ENCODE measurements at places on chromosomes 2 and 18. TPM values are rescaled to one million over a fixed set of nuclear protein-coding genes. Genes with fewer than 3 reads are reported as not detected.

GRCh38 chr2:184530239-184530638 is 68.1 kb upstream of the ZNF804A start:
- no peak for DNase-seq
- no peak overlapping the region for H3K4me3 ChIP-seq
- H3K27ac ChIP-seq = no peak overlapping the region

Gene TRIP12
- polyA plus RNA-seq = 18.6 TPM

Gene UBXN4
- 39.7 TPM for polyA plus RNA-seq

- H3K4me1 ChIP-seq = no peaks in the 10 kb centered on the region
- H3K36me3 ChIP-seq = no peaks in the 10 kb centered on the region
- peak; percentile 9 for DNase-seq
Observed at GRCh38 chr2:56474412-56475158, 290.8 kb downstream of the CCDC85A start.

DNA sequence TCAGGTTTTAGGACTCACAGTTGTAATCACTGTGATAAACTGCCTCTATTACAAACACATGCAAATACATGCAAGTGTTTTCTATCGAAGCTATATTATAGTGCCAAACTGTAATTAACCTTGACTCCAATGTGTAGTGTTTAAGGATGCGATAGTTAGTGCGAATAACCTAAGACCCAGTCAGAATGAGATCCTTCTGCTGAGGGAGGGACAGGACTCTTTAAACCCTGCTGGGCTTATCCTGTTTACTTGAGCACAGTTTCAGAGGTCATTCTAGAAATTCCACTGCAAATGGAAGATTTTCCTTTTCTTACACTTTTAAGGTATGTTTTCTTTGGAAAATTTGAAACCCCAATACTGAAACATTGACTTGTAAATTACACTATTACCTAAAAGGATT is 68.2 kb downstream of the CALCRL start:
- H3K4me1 ChIP-seq = no peaks in the 10 kb centered on the region
- no peaks in the 10 kb centered on the region for H3K36me3 ChIP-seq
- H3K4me3 ChIP-seq = no peak overlapping the region
- no peaks in the 10 kb centered on the region for H3K27me3 ChIP-seq
- no peak for DNase-seq

GRCh38 chr2:26382564-26382963 is 19.2 kb upstream of the DRC1 start:
- no peak overlapping the region for H3K4me3 ChIP-seq
- no peak for DNase-seq
- peaks cover 6% of the 10 kb centered on the region for H3K36me3 ChIP-seq
- H3K27me3 ChIP-seq = no peaks in the 10 kb centered on the region
- no peaks in the 10 kb centered on the region for H3K4me1 ChIP-seq

DNA sequence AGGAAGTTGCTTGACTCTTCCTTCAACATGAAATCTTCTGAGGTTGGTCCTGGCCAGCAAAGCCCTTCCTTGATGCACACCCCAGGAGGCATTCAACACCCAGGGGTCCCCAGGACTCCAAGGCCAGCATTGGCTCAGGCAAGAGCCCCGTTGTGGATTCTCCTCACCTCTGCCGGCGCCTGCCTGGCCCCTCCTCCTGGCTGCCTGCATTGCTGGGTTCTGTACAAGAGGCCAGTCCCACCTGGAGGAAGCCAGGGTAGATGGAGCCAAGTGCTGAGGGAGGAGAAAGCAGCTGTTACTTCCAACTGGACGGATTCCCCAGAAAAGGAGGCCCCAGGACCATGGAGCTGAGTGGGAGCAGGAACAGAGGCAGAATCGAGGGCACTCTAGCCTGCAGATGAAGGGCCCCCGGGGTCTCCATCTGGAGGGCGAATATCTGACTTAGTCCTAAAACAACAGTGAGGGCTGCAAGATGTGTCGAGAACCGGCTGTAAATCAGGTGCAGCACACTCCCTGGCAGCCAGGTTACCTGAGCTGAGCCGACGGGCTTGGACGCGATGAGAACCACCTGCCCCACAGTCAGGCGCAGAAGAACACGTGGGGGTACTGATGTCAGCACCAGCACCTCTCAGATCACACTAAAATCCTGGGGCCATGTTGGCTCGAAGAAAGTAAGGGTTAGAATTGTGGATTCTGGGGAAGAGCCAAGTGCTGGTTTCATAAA is 399.6 kb upstream of the SALL3 start:
- DNase-seq = no peak
- no peak overlapping the region for H3K4me3 ChIP-seq
- H3K27me3 ChIP-seq = no peaks in the 10 kb centered on the region
- H3K4me1 ChIP-seq = no peaks in the 10 kb centered on the region
- no peaks in the 10 kb centered on the region for H3K36me3 ChIP-seq

GRCh38 chr2:127051116-127052056 is 55.6 kb downstream of the BIN1 start:
- H3K27ac ChIP-seq = no peak overlapping the region
- no peaks in the 10 kb centered on the region for H3K27me3 ChIP-seq
- H3K36me3 ChIP-seq = peaks cover 16% of the 10 kb centered on the region
- no peaks in the 10 kb centered on the region for H3K4me1 ChIP-seq
- H3K4me3 ChIP-seq = no peak overlapping the region

Gene C1GALT1C1L
- polyA plus RNA-seq = 0.39 TPM

Gene LYG1
- polyA plus RNA-seq = 1.2 TPM

GRCh38 chr2:212124598-212124997 is 414.0 kb downstream of the ERBB4 start:
- H3K27me3 ChIP-seq = no peaks in the 10 kb centered on the region
- H3K4me3 ChIP-seq = no peak overlapping the region
- H3K36me3 ChIP-seq = no peaks in the 10 kb centered on the region
- no peaks in the 10 kb centered on the region for H3K4me1 ChIP-seq
- no peak overlapping the region for H3K27ac ChIP-seq

DNA sequence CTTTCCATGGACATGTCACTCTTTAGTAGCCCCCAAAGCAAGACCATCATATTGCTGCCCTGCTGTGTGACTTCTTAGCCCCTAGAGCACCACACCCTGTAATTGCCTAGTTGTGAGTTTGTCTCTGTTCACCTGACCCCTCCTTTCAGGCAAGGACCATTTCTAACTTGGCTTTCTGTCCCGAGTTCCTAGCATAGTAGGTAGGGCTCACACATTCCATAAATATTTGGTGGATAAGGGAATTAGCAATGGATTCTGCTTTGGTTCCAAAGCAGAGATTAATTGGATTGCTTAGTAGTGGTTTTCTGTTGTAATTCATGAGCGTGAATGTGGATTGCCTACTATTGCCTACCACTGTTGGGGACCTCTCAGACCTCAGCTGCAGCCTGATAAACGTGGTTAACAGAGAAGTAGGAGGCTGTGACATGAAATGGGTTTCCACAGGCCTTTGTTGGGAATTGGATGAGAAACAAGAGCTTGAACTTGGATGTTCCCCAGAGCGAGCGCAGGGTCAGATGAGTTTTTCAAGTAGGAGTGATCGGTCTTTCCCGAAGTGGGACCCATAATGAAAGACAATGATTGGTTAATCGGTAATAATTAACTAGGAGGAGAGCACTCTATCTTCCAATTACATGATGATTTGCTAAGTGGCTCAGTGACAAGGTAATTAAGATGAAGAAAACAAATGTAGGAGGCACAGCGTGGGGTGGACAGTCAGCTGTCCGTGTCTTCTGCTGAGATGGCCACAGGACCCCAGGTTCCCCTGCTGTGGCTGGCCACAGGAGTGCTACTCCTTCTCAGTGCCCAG is 13.4 kb upstream of the UGT1A1 start:
- H3K36me3 ChIP-seq = no peaks in the 10 kb centered on the region
- no peaks in the 10 kb centered on the region for H3K4me1 ChIP-seq
- no peaks in the 10 kb centered on the region for H3K27me3 ChIP-seq
- no peak overlapping the region for H3K27ac ChIP-seq
- no peak for DNase-seq

Gene ANKRD30B
- polyA plus RNA-seq = not detected

GRCh38 chr2:160570376-160570775 is 76.8 kb upstream of the RBMS1 start:
- no peaks in the 10 kb centered on the region for H3K4me1 ChIP-seq
- no peaks in the 10 kb centered on the region for H3K36me3 ChIP-seq
- DNase-seq = no peak
- H3K27me3 ChIP-seq = no peaks in the 10 kb centered on the region

DNA sequence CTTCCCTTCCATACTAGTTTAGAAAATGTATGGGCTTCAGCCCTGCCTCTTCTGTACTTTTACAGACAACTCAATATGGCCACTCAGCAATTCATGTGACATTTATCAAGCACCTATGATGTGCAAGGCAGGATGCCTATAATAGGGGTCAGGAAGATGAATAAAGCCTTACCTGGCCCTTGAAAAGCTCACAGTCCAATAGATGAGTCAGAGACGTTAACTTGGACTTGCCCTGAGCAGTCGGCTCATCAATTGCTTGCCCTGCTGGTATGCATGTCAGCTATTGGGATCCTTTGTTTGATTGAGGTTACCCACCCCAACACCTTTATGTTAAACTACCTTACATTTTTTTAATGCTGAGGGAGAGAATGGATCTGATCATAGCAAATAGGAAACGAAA is 116.1 kb downstream of the DNER start:
- H3K36me3 ChIP-seq = no peaks in the 10 kb centered on the region
- no peaks in the 10 kb centered on the region for H3K27me3 ChIP-seq
- DNase-seq = no peak
- H3K4me1 ChIP-seq = no peaks in the 10 kb centered on the region

Gene STAMBP
- polyA plus RNA-seq = 23.6 TPM

GRCh38 chr18:10239991-10240634 is 214.3 kb upstream of the APCDD1 start:
- DNase-seq = peak; percentile 73
- no peak overlapping the region for H3K27ac ChIP-seq

GRCh38 chr2:2294183-2294690 is 36.8 kb downstream of the MYT1L start:
- DNase-seq = no peak
- H3K4me3 ChIP-seq = no peak overlapping the region
- no peak overlapping the region for H3K27ac ChIP-seq
- no peaks in the 10 kb centered on the region for H3K36me3 ChIP-seq
- no peaks in the 10 kb centered on the region for H3K27me3 ChIP-seq

Gene LCT
- polyA plus RNA-seq = 0.01 TPM

DNA sequence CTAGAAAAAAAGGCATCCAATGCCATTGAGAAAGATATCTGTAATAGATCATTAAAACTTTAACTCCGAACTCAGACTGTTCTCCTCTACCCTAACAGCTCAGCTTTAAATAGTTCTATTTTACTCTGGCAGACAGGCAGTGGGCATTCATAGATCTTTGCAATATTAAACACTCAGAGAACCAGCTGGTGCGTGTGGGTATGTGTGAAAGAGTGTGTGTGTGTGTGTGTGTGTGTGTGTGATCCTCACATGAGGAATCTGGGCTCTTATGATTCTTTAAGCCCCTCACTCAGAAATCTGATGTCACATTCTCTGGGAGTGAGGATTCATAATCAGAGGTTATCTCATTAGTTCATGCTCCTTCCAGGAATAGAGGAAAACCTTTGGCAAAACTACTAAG is 144.3 kb downstream of the KCNH7 start:
- H3K27me3 ChIP-seq = no peaks in the 10 kb centered on the region
- DNase-seq = no peak
- H3K4me3 ChIP-seq = no peak overlapping the region
- no peaks in the 10 kb centered on the region for H3K4me1 ChIP-seq

Gene SLC66A3
- polyA plus RNA-seq = 17.6 TPM

DNA sequence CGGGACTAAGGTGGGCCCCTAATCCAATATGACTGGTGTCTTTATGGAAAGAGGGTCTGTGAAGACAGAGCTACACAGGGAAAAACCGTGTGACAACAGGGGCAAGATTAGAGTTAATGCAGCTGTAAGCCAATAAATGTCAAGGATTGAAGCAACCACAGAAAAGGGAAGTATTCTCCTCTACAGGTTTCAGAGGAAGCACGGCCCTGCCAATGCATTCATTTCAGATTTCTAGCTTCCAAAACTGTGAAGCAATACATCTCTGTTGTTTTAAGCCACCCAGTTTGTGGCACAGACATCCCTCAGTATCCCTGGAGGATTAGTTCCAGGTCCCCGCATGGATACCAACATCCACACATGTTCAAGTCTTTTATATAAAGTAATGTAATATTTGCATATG is 48.8 kb downstream of the SPP2 start:
- H3K27ac ChIP-seq = no peak overlapping the region
- H3K4me3 ChIP-seq = no peak overlapping the region
- DNase-seq = no peak
- no peaks in the 10 kb centered on the region for H3K27me3 ChIP-seq
- H3K36me3 ChIP-seq = no peaks in the 10 kb centered on the region

Measured in lung (tissue), 17 donors.